Effector CD8-positive, alpha-beta T cell (primary cell): ENCODE measurements at places on chromosomes 5 and 9.
A peak's percentile ranks its signal among the peaks of the same experiment; 100 is the strongest.

DNA sequence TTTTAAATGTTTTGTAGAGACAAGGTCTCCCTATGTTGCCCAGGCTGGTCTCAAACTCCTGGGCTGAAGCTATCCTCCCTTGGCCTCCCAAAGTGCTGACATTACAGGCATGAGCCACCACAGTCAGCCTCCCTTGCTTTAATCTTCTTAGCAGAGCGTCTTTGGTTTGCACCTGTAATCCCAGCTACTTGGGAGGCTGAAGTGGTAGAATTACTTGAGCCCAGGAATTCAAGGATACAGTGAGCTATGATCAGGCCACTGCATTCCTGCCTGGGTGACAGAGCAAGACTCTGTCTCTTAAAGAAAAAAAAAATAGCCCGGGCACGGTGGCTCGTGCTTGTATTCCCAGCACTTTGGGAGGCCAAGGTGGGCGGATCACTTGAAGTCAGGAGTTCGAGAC, 27.8 kb downstream of the UBE2D2 start:
- DNase-seq: no peak

GRCh38 chr5:5188376-5189050, 48.4 kb downstream of the ADAMTS16 start:
- DNase-seq: no peak

- DNase-seq: no peak
Measured at GRCh38 chr9:120711354-120711753, 2.9 kb downstream of the MEGF9 start.

DNA sequence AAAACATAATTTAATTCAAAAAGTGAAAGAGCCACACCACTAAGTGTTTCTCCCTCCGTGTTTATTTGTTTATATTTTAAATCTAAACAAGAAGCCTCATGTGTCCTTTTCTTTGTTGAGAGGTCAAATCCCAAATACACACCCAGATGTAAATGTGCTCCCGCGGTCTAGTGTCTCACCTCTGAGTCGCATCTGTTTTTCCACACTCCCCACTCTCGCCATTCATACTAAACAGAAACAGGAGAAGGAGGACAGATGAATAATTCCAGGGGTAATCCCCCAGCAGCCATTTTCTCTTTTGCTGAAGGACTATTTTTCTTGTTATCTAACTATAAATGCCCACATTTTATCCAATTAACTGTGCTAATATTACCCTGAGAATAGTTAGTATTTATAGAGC, 361.6 kb upstream of the RIOK2 start:
- DNase-seq: no peak

- DNase-seq: no peak
Measured at GRCh38 chr5:53045263-53045662, 56.1 kb downstream of the ITGA2 start.

- no peak for DNase-seq
Measured at GRCh38 chr5:56760723-56761122, 54.6 kb upstream of the MAP3K1 start.

DNA sequence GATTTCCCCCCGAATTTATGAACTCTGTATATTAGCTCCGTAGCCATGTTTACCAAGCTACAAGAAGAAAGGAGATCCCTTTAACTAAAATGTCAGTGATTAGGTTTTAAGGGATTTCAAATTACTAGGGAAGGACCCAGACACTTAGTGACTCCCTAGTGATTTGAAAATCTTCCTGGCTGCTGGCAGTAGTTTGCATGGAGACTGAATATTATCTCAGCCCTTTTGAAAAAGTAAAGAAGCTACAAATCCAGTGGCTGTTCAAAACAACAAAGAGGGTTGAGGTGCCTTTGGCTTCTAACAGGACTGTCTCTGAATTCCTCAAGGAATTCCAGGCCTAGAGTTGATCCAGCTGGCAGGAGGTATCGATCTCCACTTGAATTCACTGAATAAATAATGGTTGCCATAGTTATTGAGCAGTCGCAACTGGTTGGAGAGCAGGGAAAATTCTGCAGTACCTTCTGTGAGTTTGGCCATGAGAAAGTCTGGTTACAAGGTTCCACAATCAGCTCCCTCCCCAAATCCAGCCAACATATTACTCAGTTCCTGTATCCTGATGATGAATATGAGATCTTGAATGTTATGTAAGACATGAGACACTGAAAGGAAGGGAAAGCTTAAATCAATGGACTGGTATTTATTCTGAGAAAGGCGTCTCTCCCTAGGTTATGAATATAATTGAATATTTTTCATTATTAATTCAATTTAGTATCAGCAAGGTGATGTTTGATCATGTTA, 37.7 kb downstream of the NR4A3 start:
- no peak for DNase-seq

- DNase-seq: no peak
Measured at GRCh38 chr5:7754997-7755596, 95.8 kb downstream of the CFAP90 start.

- no peak for DNase-seq
Measured at GRCh38 chr5:57085306-57086081, 88.4 kb upstream of the GPBP1 start.

- peak; percentile 21 for DNase-seq
Measured at GRCh38 chr9:127898433-127899127, 823 bp downstream of the ST6GALNAC6 start.

DNA sequence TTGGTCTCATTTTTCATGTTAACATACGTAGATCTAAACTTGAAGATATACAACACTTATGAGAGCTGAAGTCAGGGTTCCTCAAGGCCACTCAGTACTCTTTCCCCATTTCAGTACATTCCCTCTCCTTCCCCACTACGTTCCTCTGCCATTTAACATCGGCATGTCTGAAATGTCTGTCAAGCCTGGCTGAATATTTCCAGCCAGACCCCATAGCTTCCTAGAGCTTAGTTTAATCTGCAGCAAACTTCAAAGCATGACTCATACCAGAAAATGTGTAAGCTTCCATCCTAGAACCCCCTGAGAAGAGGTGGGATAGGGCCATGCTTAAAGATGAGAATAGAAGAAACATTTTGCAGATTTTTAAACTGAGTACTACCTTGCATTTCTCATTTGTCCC, 6.2 kb downstream of the GZMA start:
- DNase-seq: no peak

DNA sequence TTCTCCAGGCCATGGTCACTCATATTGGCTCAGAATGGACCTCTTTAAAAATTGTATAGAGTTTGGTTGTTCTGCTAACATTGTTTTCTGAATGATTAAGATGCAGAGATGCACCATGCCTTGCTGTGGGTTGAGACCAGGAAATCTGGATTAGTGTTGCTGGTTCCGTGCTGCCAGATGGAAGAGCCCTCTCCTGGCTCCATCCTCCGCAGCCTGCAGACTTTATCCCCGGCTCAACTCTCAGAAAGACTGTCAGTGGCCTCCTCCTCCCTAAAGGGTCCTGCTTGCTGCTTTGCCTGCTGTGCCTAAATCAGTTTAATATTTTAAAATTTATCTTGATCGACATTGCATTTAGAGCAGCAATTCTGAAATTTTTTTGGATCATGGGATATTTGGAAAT, 196.7 kb downstream of the TENT4A start:
- no peak for DNase-seq

DNA sequence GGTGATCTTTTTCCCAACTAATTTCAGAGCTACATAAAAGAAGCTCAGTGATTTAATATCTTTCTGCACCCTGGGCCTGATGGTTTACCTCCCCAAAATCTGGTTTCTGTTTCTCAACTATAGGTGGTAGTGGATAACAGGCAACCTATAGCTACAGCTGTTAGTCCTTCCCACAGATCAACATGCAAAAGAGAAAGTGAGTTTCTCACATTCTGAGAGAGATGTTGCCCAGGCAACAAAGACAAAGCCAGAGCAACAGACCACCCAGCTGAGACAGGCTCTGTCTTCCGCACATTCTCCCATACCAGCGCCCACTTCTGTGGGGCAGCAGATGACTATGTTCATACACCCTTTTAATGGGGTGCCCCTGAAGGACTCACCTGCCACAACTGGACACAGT, 40.7 kb upstream of the PPP2R2B start:
- DNase-seq: no peak

DNA sequence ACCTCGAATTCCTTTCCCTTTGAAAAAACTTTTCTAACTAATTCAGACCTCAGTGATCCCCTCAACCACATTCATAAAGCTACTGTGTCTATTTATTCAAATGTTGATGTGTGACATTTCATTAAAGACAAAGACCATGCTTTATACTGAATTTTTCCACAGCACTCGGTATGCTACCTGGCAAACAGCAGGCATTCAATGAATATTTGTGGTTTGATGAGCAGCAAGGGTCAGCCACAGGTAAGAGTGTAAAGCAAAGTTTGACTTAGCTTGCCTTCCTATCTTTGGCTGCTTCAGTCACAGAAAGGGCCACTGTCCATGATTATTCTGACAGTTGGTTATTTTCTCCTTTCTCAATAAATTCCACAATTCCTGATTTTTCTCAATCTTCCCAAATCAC, 5.1 kb upstream of the CDC42SE2 start:
- DNase-seq: no peak

DNA sequence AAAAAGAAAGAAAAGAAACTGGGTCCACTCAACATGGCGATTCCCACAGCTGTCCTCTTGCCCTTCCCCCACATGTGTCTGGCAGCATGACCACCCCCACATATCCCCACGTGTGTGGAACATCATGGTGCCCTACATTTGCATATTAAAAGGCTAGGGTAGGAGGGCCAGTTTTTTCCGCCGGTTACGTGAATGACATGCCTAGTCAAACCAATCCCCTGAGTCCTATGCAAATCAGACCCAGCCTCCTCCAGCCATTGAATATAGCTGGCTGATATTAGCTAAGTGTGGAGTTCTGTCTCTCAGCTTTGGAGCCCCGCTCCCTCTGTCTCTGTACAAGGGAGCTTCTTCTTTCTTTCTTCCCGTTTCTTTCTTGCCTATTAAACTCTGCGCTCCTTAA, 33.0 kb upstream of the CCDC112 start:
- no peak for DNase-seq

- no peak for DNase-seq
Measured at GRCh38 chr5:7878381-7878873, 9.5 kb downstream of the MTRR start.

DNA sequence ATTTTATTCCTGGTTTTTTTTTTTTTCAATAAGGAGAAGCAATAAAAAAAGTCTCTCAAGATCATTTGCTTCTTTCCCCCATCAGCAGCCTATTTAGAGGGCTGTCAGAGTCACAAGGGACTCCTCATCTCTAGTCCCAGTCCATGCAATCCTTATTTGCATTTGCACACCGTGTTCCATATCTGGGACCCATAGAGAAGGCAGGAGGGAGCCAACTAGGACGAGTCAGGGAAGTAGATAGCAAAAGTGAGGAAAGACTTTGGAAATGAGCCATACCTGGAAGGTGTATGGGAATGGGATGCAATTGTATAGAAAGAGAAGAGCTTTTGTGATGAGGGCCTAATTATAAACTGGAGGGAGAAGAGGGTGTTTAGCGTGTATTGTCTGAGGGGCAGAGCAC, 160.0 kb downstream of the PIK3R1 start:
- no peak for DNase-seq

DNA sequence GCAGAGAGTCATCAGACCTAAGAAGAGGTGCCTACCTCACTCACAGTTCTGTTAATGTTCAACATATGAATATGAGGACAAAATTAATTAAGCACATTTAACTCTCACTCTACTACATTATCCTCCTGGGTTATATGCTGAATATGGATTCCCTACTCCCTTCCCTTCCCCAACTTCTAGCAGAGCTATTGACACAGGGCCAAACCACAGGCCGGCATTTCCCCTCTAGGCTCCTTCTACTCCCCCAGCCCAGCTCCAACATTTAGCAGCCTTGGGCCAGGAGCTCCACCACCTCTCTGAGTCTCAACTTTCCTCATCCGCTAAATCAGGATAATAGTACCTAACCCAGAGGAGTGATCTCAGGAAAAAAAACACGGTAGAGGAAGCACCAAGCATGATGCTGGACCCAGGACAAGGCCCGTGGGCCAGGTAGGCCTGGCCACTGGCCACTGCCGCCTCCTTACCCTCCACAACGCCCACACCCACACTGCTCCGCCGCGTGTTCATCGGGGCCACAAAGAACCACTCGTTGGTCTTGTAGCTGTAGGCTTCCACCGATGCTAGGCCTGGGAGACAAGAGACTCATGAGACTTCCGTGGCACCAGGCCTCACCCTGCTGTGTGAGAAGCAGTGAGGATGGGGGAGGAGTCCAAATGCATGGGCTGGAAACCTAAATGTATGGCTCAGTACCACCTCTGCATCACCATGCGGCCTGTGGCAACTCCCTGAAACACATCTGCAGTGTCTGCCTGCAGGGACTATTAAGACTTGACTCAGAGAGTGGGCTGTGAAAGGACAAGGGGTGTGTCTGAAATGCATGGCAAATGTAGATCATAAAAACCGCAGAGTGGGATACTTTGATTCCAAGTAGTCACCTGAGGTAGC, 98.8 kb downstream of the KLHL3 start:
- DNase-seq: no peak

GRCh38 chr5:157900644-157901043, 41.7 kb upstream of the CLINT1 start:
- no peak for DNase-seq

GRCh38 chr5:158039911-158040347, 181.0 kb upstream of the CLINT1 start:
- DNase-seq: no peak

- no peak for DNase-seq
Measured at GRCh38 chr9:121813519-121814210, 162.2 kb downstream of the DAB2IP start.

DNA sequence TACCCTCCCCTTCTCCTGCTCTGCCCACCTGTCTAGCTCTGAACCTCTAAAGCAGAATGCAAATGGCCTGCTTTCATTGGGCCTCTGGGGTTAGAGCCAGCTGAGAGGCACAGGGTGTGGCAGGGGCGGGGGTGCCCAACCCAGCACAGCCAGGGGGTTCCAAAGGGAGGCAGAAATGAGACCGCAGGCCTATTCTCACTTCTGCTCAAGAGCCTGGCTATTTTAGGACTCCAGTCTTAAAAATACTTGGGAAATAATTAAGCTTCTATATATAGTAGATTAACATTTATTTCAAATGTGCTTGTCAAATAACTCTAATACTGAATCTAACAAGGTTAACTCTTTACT, 5.7 kb downstream of the QSOX2 start:
- DNase-seq: no peak

DNA sequence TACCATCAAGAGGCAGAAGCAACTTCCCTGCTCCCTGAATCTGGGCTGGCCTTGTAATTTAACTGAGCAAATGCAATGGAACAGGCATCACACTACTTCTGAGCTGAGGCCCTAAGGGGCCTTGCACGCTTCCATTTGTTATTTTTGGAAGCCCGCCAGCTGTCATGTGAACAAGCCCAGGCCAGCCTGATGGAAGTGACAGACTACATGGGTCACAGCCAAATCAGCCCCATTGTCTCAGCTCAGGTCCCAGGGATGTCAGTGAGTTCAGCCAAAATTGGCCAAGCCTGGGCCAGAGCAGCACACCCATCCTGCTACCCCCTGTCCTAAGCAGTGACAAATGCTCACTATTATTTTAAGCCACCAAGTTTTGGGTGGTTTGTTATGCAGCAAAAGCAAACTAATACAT, 72.8 kb downstream of the PRRT1B start:
- DNase-seq: no peak

GRCh38 chr5:116572350-116573278, 2.0 kb downstream of the SEMA6A start:
- DNase-seq: no peak
